ENCODE measurements at places on chromosomes 16 and 17.

DNA sequence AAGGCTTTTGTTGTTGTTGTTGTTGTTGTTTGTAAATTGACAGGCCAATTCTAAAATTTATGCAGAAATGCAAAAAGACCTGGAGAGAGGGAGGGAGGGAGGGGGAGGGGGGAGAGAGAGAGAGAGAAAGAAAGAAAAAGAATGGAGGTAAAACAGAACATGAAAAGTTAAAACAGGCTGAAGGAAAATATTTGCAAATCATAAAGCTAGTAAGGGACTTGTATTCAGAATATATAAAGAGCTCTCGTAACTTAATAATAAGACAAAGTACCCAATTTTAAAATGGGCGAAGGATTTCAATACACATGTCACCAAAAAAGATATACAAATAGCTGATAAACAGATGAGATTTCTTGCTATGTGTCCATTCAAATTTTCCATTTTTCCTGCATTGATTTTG lies 15.4 kb downstream of the TNRC6C start:
- no peak for DNase-seq

- no peak for DNase-seq
Observed at GRCh38 chr17:79105937-79106336, 31.3 kb downstream of the ENGASE start.

GRCh38 chr16:64312980-64313379 lies 808.9 kb downstream of the CDH11 start:
- DNase-seq, result no peak

- no peak for DNase-seq
Observed at GRCh38 chr17:258045-258734, 76.7 kb upstream of the DOC2B start.

GRCh38 chr16:31486045-31486444 lies 3.1 kb downstream of the SLC5A2 start:
- no peak for DNase-seq

GRCh38 chr16:77721752-77722308 lies 484 bp upstream of the NUDT7 start:
- no peak for DNase-seq

DNA sequence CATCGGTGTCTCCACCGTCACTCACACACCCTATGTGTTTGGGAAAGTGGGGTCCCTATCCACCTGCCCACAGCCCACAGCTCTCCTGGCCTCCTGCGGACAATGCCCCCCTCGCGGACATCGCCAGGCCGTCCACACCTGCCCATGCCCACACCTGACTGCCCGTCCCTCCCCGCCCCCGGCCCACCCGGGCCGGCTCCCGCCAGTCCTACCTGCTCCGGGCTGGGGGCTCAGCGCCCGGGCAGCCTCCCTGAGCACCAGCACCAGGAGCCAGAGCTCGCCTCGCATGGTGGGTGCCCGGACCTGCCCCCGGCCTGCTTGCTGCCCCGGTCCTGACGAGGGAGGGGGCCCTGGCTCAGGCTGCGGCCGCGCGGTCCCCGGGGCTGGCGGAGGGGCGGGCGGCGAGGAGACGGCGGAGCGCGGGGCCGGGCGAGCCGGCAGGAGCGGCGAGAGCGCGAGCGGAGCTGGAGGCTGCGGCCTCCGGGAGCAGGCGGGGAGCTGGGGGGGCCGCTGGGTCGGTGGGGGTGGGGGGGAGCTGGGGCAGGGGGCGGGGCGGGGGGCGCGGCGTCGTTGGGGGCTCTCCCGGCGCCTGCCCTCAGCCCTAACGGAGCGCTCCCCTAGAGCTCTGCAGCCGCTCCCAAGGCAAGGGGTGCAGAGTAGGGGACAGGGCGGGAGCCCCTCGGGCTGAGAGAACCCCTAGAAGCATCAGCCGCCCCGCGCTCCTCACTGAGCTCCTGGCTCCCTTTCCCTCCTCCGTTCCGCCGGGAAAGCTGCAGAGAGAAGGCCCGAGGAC lies at the start of gene PLXDC1:
Gene PLXDC1, minus strand, starts transcription at position 488 of the 793 bp plus-strand sequence. Its CDS starts 200 bp downstream, at position 288.
- no peak for DNase-seq

- no peak for DNase-seq
Observed at GRCh38 chr17:48749621-48750553, 21.3 kb upstream of the HOXB13 start.

DNA sequence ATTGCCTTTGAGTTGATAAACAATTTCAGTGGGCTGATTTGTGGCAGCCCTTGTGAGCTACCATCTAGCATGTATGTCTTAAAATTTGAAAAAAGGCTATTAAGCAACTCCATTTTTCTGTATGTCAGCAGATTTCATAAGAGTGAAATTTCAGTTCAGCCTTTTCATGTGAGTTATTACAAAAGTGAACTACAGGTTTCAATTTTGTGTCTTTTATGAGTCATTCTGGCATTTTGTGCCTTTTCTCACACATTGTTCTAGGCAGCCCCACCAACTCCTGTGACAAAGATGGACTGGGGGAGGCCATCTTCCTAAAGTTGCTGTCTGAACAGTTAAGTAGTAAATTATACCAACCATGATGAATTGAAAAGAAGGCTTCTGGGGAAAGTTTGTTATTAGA lies 52.1 kb downstream of the USP10 start:
- no peak for DNase-seq

- DNase-seq, result no peak
Observed at GRCh38 chr17:9204637-9205329, 183.5 kb downstream of the NTN1 start.

DNA sequence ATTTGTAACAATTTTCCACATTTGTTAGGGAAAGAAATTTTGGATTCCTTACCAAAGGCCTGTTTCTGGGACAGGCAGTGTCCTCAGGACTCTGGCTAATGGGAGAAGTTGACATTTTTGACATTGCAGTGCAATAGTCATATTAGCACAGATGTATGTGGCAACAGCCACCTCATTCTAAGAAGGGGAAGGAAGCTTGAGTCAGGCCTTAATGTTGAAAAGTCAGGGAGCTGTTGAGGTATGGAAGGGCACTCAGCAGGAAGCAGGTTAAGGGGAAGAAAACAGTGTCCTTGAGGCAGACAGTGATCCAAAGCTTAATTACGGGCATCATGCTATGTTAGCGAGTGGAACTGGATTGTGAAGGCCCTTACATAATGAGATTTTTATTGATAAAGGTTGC lies 20.9 kb downstream of the AKTIP start:
- no peak for DNase-seq

DNA sequence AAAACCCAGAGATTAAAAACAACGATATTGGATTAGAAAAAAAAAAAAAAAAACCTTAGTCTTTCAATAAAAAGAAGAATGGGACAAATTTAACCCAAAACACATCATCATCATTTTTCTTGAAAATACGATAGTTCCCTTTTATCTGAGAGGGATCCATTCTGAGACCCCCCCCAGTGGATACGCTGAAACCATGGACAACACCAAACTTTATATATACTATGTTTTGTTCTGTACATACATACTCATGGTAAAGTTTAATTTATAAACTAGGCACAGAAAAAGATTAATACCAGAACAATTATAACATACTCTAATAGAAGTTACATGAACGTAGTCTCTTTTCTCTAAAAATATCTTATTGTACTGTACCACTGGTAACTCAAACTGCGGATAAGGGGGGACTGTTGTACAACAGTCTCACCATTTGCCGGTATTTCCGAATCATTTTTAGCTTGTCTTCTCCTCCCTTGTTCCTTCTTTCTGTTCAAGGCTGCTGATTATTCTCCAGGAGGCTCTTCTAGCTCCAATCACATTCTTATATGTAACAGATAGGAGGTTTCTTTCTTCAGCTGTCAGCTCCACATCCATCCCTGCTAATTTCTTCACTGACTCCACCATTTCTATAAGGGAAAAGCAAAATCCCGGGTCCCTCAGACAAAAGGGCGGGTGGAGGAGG lies 37.0 kb downstream of the RNF135 start:
- DNase-seq, result no peak

GRCh38 chr17:62700964-62701705 lies 73.7 kb downstream of the MRC2 start:
- DNase-seq, result no peak

- DNase-seq, result no peak
Observed at GRCh38 chr17:76538941-76539570, 788 bp upstream of the PRCD start.

DNA sequence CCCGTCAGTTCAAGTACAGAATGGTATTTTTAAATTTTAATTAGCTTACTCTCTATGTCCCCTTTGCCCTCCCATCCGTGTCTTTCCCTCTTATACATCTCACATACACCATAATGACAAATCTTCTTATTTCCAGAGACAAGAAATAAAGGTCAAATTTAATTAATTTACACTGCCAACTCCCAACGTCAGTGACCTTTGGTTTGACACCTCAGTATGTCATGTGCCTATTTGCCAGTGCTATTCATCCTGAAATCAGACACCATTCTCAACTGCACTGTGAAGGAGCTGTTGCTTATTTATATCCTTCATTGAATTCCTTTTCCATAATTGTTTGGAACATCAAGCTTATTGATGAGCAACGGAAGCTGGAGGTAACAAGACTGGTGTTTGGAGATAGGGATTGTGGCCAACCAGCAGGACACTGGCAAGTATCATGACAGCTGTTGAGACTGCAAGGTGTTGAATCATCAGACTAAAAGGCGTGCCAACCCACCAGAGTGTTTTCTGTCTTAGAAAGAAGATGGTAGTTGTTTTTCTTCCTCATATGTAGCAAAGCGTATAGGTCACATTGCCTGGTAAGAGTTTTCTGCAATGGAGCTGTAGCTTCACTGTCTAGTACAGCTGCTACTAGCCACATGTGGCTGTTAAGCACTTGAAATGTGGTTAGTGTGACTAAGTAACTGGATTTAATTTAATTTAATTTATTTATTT lies 12.5 kb downstream of the CALCOCO2 start:
- no peak for DNase-seq

- no peak for DNase-seq
Observed at GRCh38 chr17:2777242-2777867, 18.9 kb upstream of the RAP1GAP2 start.

DNA sequence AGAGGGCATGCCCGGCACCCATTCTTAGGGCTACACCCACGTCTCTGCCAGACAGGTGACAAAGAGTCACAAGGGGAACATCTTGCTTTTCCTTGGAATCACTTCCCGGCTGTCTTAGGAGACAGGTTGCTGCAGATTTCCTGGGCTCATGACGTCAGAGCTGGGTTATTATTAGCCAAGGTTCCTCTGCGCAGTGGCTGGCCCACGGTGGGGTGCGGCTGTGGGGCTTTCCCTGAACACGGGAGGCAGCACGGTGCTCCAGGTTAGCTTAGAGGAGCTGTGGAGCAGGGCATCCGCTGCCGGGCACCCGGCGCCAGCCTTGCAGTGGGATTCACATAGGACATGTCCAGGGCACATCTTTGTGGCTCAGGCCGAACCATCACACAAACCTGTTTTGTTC lies 118.0 kb upstream of the PLCG2 start:
- DNase-seq, result no peak

- no peak for DNase-seq
Observed at GRCh38 chr17:34249061-34249460, 6.0 kb upstream of the CCL2 start.

- DNase-seq, result no peak
Observed at GRCh38 chr16:24745791-24746190, 16.3 kb downstream of the TNRC6A start.

DNA sequence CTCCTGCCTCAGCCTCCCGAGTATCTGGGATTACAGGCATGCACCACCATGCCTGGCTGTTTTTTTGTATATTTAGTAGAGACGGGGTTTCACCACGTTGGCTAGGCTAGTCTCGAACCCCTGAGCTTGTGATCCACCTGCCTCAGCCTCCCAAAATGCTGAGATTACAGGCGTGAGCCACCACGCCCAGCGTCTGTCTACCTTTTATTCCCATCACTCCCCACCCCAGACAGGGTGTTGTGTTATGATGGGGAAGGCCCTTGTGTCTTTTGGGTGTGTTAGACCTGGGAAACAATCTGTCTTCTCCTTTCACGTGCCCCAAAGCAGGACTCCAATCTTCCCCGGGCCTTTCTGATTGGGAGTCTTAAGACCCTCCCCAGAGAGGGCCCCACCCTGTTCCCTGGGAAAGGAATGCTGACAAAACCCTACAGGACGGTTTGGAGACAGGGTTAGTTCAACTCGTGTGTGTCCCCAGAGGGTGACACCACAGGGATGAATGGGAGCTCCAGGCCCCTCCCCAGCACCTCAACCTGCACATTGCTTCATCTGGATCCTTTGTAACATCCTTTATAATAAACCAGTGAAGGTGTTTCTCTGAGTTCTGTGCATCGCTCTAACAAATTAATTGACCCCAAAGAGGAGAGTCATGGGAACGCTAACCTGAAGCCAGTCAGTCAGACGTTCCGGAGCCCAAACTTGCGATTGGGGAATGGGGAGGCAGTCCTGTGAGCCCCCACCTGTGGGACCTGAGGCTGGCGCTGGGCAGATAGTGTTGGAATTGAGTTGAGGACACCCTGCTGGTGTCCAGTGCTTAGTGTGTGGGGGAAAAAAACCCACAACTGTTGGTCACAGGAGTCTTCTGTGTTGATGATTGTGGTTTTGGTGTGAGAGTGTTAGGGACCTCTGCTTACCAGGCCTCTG lies 3.2 kb upstream of the ELOB start:
- no peak for DNase-seq

DNA sequence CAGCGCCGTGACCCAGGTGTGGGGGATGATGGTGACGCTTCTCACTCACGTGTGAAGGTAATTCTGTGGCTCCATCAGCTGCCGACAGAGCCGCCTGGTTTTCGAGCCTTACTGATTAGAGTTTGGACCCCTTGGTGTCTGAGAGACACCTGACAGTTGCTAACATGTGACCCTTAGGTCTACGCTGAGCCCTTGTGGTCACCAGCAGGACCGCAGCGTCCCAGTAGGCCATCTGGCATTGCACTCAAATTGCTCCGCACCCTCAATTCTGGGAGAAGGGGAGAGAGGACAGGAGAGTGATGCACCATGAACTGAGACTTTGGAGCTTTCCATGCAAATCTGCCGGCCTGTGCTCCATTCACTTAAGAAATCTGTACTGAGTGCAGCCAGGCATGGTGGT lies 2.5 kb downstream of the FLYWCH1 start:
- DNase-seq, result no peak

DNA sequence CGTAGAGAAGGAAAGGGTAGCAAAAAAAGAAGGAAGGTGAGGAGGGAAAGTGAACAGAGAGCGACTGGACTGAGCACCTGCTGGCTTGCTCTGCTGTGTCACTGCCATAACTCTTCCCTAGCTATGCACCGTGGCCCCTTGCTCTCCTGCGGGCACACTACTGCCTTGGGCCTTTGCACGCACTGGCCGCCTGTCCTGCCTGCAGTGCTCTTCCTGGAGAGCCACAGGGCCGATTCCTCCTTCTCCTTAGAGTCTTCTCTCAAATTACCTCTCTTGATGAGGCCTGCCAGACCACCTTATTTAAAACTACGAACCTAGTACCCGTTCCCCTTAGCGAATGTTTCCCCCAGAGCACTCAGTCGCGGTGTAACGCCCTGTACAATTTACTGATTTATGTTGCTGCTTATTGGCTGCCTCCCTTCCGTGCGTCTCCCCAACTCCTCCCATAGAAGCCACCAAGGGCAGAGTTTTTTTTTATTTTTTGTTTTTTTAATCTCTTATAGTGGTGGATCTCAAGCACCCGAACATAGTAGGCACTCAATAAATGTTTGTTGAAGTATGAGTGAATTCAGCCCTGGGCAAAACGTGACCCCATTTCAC lies 70.3 kb downstream of the RAI1 start:
- DNase-seq, result peak; percentile 9

DNA sequence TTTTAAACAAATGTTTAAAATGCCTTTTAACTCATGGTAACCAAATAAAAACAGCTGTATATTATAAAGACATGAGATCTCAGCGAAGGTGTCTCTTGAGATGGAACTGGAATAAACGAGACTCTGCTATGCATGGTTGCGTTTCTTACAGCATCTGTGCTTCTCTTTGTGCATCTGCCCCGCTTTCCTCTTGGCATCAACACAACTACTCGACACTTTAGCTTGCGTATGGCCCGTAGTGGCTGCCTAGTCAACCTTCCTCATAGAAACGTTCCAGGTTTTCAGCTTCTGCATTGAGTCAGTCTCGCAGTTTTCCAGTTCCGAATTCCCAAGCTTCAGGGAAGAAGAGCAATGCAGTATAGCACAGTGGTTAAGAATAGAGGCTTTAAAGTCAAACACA lies 214.9 kb downstream of the CEP112 start:
- DNase-seq, result no peak

Measured in stimulated activated CD4-positive, alpha-beta T cell treated with anti-CD3 and anti-CD28 coated beads, TNF-alpha, amount 100 ng/mL, for 1 hour (primary cell).